Endothelial cell of umbilical vein (primary cell): ENCODE measurements at places on chromosomes 16 and 17.
A peak's percentile ranks its signal among the peaks of the same experiment; 100 is the strongest.

GRCh38 chr17:13534946-13535345 is 66.8 kb downstream of the HS3ST3A1 start:
- H3K27ac ChIP-seq = no peak overlapping the region
- no peak overlapping the region for H3K4me3 ChIP-seq
- H3K27me3 ChIP-seq = no peaks in the 10 kb centered on the region
- H3K36me3 ChIP-seq = no peaks in the 10 kb centered on the region
- DNase-seq = no peak

DNA sequence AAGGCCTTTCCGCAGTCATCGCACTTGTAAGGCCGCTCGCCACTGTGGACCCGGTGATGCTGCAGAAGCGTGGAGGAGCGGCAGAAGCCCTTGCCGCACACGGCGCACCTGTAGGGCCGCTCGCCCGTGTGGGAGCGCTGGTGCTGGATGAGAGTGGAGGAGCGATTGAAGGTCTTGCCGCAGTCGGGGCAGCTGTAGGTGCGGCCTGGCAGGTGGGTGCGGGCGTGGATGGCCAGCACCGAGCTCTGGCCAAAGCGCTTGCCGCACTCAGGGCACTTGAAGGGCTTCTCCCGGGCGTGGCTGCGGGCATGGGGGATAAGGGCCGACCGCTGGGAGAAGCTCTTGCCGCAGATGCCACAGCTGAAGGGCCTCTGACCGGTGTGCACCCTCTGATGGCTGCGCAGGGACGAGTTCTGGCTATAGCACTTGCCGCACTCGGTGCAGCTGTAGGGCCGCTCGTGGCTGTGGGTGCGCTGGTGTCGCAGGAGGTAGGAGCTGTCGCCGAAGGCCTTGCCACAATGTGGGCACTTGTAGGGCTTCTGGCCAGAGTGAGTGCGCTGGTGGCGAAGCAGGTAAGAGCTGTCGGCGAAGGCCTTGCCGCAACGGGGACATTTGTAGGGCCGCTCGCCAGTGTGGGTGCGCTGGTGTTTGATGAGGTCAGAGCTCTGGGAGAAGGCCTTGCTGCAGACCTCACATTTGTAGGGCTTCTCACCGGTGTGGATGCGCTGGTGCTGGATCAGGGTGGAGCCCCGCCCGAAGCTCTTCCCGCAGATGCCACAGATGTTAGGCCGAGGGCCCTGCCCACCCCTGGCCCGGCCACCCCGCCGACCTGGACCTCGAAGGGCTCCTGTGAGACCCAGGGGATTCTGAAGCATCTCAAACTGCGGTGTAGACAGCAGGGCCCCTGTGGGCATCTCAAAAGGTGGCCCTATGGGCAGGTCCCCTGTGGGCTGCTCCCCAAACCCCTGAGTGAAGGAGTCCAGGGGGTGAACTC is 1.5 kb downstream of the ZNF768 start:
- H3K27ac ChIP-seq = no peak overlapping the region
- H3K4me1 ChIP-seq = peaks cover 4% of the 10 kb centered on the region
- H3K36me3 ChIP-seq = no peaks in the 10 kb centered on the region
- H3K4me3 ChIP-seq = no peak overlapping the region

GRCh38 chr17:31786796-31787481 is 72.1 kb downstream of the COPRS start:
- no peak for DNase-seq
- no peaks in the 10 kb centered on the region for H3K4me1 ChIP-seq
- no peaks in the 10 kb centered on the region for H3K36me3 ChIP-seq
- peaks cover 3% of the 10 kb centered on the region for H3K27me3 ChIP-seq

DNA sequence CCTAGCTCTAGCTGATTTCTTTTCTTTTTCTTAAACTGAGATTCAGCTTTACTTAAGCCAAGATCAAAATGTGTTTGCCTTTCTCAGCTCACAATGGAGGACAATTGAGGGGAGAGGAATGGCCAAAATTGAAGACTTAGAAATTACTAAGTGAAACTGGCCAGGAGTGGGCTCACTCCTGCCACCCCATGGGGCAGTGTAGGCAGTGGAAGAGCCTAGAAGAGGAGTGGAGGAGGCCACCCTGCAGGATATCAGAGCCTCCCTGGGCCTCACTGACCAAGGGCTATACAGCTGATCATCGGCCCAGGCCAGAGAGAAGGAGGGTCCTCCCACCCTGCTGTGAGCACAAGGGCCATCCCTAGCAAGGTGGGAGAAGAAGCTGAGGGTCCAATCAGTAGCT is 119.8 kb downstream of the CCT6B start:
- H3K4me3 ChIP-seq = no peak overlapping the region
- H3K27me3 ChIP-seq = no peaks in the 10 kb centered on the region
- H3K36me3 ChIP-seq = no peaks in the 10 kb centered on the region
- H3K27ac ChIP-seq = no peak overlapping the region
- no peaks in the 10 kb centered on the region for H3K4me1 ChIP-seq
- no peak for DNase-seq

- no peaks in the 10 kb centered on the region for H3K4me1 ChIP-seq
- DNase-seq = no peak
- no peak overlapping the region for H3K4me3 ChIP-seq
- no peak overlapping the region for H3K27ac ChIP-seq
These were observed 212.8 kb upstream of the CDH8 start for GRCh38 chr16:62249069-62249468.

DNA sequence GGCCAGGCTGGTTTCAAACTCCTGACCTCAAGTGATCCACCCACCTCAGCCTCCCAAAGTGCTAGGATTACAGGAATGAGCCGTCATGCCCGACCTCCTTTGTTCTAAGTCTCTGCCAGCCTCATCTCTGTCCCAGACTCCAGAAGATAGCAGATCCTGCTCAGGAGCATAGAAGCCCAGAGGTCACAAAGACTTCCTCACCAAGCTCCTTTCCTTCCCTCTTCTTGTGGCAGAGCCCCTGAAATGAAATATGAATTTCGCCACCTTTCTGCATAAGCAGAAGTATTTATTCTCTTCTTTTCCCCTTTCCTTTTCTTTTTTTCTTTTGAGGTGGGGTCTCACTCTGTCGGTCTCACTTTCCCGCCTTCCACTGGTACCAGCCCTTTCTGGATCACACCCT is 11.5 kb upstream of the PIPOX start:
- H3K27ac ChIP-seq = no peak overlapping the region
- no peak overlapping the region for H3K4me3 ChIP-seq
- no peaks in the 10 kb centered on the region for H3K4me1 ChIP-seq
- no peak for DNase-seq
- H3K36me3 ChIP-seq = no peaks in the 10 kb centered on the region

GRCh38 chr17:56486732-56487131 is 106.8 kb upstream of the NOG start:
- H3K4me1 ChIP-seq = no peaks in the 10 kb centered on the region
- H3K27ac ChIP-seq = no peak overlapping the region
- no peak overlapping the region for H3K4me3 ChIP-seq
- no peaks in the 10 kb centered on the region for H3K27me3 ChIP-seq
- H3K36me3 ChIP-seq = no peaks in the 10 kb centered on the region
- no peak for DNase-seq

DNA sequence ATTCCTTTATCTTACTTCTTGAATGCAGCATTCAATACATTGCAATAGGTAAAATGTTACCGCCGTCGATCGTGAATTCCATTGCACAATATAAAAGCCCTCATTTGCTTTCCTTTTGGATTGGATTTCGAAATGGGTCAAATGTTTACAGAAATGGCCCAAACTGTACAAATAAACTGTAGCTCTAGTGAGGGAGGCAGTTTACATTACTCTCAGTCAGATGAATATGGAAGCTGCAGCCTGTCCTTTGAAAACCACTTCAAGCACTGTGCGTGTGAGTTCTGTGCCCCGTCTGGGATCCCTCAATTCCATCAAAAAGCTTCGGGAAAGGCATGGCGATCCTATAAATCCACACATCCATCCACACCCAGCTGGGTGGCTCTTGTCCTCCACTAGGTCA is 258.6 kb upstream of the FOXF1 start:
- H3K4me3 ChIP-seq = no peak overlapping the region
- H3K27ac ChIP-seq = no peak overlapping the region
- no peaks in the 10 kb centered on the region for H3K36me3 ChIP-seq
- peaks cover 11% of the 10 kb centered on the region for H3K27me3 ChIP-seq
- no peak for DNase-seq

- H3K4me3 ChIP-seq = no peak overlapping the region
- H3K36me3 ChIP-seq = no peaks in the 10 kb centered on the region
- peaks cover 16% of the 10 kb centered on the region for H3K4me1 ChIP-seq
- no peak overlapping the region for H3K27ac ChIP-seq
- peaks cover 14% of the 10 kb centered on the region for H3K27me3 ChIP-seq
These were observed 4.6 kb upstream of the CLDN9 start for GRCh38 chr16:3007957-3008689.

- H3K27ac ChIP-seq = no peak overlapping the region
- no peaks in the 10 kb centered on the region for H3K27me3 ChIP-seq
- peaks cover 19% of the 10 kb centered on the region for H3K4me1 ChIP-seq
- no peak overlapping the region for H3K4me3 ChIP-seq
- DNase-seq = no peak
These were observed 43.2 kb downstream of the CLEC16A start for GRCh38 chr16:10987361-10988163.

DNA sequence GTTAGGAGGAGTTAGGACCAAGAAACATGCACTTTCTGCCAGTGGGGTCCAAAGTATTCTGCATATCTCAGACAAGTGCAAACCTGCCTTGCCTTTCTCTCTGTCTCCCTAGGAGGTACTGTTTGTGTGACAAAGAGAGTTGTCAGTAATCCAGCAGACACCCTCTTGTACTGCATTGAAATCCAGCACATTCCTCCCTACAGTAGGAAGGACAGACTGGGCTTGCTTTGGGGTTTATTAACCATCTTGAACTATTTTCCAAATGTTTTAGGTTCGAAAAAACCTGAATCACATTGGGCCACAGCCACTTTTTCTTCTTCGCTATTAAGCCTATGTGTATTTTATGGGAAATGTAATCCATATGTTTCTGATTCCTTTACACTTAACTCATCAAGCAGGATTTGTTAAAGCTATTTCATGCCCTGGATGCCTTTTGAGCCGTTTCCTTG is 204.2 kb upstream of the KCNJ16 start:
- peaks cover 42% of the 10 kb centered on the region for H3K4me1 ChIP-seq
- no peak overlapping the region for H3K4me3 ChIP-seq
- H3K27me3 ChIP-seq = no peaks in the 10 kb centered on the region
- DNase-seq = peak; percentile 27
- no peaks in the 10 kb centered on the region for H3K36me3 ChIP-seq
- H3K27ac ChIP-seq = peak overlapping the region; percentile 39

- H3K4me3 ChIP-seq = no peak overlapping the region
- H3K27ac ChIP-seq = no peak overlapping the region
- no peak for DNase-seq
- no peaks in the 10 kb centered on the region for H3K4me1 ChIP-seq
These were observed 7.7 kb upstream of the TMEM98 start for GRCh38 chr17:32920293-32920692.

- H3K27ac ChIP-seq = no peak overlapping the region
- no peaks in the 10 kb centered on the region for H3K27me3 ChIP-seq
- no peak for DNase-seq
- H3K4me3 ChIP-seq = no peak overlapping the region
- no peaks in the 10 kb centered on the region for H3K4me1 ChIP-seq
These were observed 88.3 kb upstream of the GSE1 start for GRCh38 chr16:85524630-85525419.

DNA sequence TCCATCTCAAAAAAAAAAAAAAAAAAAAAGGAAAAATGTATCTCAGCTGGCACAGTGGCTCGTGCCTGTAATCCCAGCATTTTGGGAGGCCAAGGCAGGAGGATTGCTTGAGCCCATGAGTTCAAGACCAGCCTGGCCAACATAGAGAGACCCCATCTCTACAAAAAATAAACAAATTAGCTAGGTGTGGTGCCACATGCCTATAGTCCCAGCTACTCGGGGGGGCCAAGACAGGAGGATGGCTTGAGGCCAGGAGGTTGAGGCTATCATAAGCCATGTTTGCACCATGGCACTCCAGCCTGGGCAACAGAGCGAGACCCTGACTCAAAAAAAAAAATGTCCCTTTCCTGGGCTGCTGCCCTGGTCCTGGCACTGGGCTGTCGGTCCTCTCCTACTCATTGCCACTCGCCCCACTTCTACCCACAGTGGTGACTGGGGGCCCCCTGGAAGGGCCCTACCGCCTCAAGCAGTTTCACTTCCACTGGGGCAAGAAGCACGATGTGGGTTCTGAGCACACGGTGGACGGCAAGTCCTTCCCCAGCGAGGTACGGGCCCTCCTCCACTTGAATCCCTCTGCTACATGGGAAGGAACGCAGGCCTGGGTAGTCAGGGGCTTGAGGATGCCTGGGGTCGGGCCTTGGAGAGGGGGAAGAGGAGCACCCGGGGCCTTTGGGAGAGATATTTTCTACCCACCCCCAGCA is 6.1 kb downstream of the CA7 start:
- DNase-seq = no peak
- H3K4me1 ChIP-seq = no peaks in the 10 kb centered on the region
- H3K27me3 ChIP-seq = peaks cover 26% of the 10 kb centered on the region
- no peaks in the 10 kb centered on the region for H3K36me3 ChIP-seq
- no peak overlapping the region for H3K4me3 ChIP-seq
- no peak overlapping the region for H3K27ac ChIP-seq

DNA sequence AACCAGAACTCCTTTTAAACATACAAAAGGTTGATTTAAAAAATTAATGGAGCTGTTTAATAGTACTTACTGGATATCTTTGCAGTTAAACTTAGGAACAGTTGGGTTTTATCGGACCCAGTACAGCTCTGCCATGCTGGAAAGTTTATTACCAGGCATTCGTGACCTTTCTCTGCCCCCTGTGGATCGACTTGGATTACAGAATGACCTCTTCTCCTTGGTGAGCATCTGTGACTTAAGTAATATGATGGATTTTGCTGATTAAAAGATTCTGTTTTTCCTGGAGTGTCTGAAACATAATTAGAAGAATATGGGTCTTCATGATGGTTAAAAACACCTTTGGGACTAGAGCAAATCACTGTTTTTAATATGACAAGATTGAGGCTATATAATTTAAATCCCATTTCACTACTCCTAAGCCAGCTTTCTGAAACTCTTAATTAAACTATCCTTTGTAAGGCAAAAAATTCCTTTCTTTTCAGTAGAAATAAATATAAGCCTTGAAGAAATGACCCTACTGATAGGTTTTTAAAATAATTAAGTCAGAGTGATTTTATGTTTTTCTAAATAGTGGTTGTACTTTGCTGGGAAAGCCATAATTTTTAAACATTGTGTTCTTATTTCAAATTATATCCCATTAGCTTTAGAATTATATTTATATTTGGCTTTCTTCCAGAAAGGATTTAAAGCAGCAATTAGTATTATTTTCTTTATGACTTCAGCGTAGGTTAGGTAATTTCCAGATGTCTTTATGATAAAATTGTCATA is 45.7 kb upstream of the KPNB1 start:
- peaks cover 9% of the 10 kb centered on the region for H3K4me1 ChIP-seq
- DNase-seq = no peak
- H3K27ac ChIP-seq = no peak overlapping the region
- H3K4me3 ChIP-seq = no peak overlapping the region
- no peaks in the 10 kb centered on the region for H3K27me3 ChIP-seq
- peaks cover 12% of the 10 kb centered on the region for H3K36me3 ChIP-seq

GRCh38 chr17:1398028-1398427 is 2.0 kb downstream of the YWHAE start:
- H3K27ac ChIP-seq = peak overlapping the region; percentile 86
- no peak for DNase-seq
- peak overlapping the region; percentile 99 for H3K4me3 ChIP-seq
- H3K27me3 ChIP-seq = no peaks in the 10 kb centered on the region
- H3K36me3 ChIP-seq = no peaks in the 10 kb centered on the region

- H3K4me1 ChIP-seq = peaks cover 8% of the 10 kb centered on the region
- peak within 1 kb of the TSS; percentile 47 for H3K4me3 ChIP-seq
- no peak within 1 kb of the TSS for H3K27ac ChIP-seq
- H3K27me3 ChIP-seq = no peaks in the 10 kb centered on the region
- H3K36me3 ChIP-seq = peaks cover 48% of the 10 kb centered on the region
These were observed at the start of gene MRPL28 for GRCh38 chr16:370443-370842. TSS of gene MRPL28 (minus strand) at chr16:370538. CDS start at chr16:370218, 320 bp downstream.

GRCh38 chr16:48441863-48442279 is 56.7 kb upstream of the SIAH1 start:
- H3K27ac ChIP-seq = no peak overlapping the region
- H3K27me3 ChIP-seq = no peaks in the 10 kb centered on the region
- H3K36me3 ChIP-seq = no peaks in the 10 kb centered on the region
- DNase-seq = no peak
- H3K4me3 ChIP-seq = no peak overlapping the region
- peaks cover 9% of the 10 kb centered on the region for H3K4me1 ChIP-seq
